ENCODE measurements at places on chromosomes 2 and 18.

DNA sequence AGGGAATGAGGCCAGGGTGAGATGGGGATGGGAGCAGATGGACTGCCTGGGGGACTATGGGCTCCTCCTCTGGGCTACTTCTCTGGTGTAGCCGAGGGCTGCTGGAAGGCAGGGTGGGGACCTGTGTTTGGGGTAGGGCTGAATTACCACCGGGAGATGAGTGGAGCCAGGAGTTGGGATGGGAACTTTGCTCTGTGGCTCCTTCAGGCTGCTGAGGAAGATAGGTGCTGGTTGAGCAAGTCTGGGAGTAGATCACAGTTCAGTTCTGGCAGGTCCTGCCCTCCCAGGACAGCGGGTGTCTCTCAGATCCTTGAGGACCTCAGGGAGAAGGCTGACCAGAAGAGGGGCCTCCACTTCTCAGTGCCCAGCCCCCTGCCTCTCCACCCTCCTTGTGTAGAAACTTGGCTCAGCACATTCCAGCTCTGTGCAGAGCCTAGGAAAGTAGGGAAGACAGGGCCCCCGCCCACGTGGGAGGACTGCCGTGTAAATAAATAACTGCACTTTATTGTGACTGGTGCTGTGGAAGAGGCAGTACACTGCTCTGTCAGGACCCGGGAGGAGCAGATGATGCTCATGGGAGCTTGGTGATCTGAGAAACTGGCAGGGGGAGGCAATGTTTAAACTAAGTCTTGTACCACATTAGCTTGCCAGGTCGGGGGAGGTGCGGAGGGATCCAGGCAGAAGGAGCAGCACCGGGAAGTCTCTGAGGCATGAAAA, 15.3 kb downstream of the TET3 start:
- no peak for DNase-seq

DNA sequence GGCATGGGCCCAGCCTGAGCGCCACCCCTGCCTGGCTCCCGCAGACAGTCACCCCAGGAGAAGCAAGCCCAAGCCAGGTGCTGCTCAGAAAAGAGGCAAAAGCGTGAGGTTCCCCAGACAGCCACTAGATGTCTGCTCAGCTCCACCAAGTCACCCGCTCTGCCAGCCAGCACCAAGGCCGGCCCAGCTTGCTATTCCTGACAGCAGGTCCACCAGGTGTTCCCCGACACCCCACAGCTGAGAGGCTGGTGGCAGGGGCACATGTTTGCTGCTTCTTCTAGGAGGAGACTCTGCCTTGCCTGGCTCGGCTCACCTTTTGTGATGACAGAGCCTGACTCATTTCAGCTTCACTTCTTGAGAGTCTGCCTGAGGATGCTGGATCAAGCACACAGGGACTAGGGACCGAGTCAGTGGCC, 206.7 kb downstream of the MGAT5 start:
- peak; percentile 80 for DNase-seq

DNA sequence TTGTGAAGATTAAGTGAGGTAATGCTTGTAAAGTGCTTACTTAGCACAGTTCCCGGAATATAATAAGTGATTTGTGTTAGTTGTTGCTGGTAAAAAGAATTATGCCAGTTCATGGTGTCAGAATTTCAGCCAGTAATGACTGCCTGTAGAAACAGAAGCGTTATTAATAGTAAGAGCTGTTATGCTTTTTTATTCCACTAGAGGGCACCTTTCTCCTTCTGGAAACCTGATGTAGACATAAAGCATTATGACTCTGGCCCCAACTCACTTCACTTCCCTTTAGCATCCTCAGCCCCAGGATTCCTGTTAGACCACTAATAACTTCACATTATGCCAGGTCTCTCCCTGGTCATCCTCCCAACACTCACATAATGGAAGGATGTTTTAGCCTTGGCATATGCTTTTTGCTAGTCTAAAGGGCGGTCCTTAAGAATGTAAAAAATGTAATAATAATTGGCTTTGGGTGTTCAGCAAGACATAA, 34.9 kb downstream of the C18orf54 start:
- DNase-seq, result peak; percentile 46

- no peak for DNase-seq
Measured at GRCh38 chr2:28350196-28350595, 42.5 kb upstream of the FOSL2 start.

GRCh38 chr2:208183972-208184705, 5.7 kb downstream of the C2orf80 start:
- DNase-seq, result no peak

- DNase-seq, result no peak
Measured at GRCh38 chr2:236576953-236577352, 7.3 kb downstream of the ACKR3 start.

- DNase-seq, result peak; percentile 71
Measured at GRCh38 chr2:231917280-231918066, 8.7 kb downstream of the NPPC start.

GRCh38 chr2:74525717-74526648, at the start of gene DQX1:
Gene DQX1 (minus strand): TSS chr2:74526231. CDS start chr2:74525729, 502 bp downstream.
- DNase-seq, result peak; percentile 67

- no peak for DNase-seq
Measured at GRCh38 chr2:63778391-63778790, 63.3 kb upstream of the UGP2 start.

GRCh38 chr2:26174691-26175465, 2.0 kb downstream of the GAREM2 start:
- DNase-seq, result no peak

- no peak for DNase-seq
Measured at GRCh38 chr2:158650646-158651357, 144.3 kb upstream of the DAPL1 start.

- no peak for DNase-seq
Measured at GRCh38 chr2:168529900-168530561, 74.0 kb downstream of the CERS6 start.

DNA sequence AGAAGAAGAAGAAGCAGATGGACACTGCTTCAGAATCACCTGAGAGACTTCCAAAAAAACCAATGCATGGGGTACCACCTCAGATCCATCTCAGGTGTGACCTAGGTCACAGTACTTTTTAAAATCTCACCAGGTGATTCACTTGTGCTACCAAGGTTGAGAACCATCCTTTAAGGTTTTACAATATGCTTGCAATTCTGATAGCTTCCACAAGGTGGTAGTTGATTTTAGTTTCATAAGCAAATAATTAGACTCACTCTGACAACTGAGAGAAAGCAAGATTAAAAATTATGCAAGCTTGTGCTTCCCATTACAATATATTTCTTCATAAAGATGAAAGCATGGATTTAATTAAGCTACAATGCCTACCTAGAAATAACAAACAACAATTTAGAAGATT, 355.1 kb downstream of the EN1 start:
- DNase-seq, result no peak

- no peak for DNase-seq
Measured at GRCh38 chr18:27378431-27379095, 193.5 kb upstream of the CHST9 start.

- peak; percentile 7 for DNase-seq
Measured at GRCh38 chr2:11466307-11467128, 557 bp upstream of the E2F6 start.

DNA sequence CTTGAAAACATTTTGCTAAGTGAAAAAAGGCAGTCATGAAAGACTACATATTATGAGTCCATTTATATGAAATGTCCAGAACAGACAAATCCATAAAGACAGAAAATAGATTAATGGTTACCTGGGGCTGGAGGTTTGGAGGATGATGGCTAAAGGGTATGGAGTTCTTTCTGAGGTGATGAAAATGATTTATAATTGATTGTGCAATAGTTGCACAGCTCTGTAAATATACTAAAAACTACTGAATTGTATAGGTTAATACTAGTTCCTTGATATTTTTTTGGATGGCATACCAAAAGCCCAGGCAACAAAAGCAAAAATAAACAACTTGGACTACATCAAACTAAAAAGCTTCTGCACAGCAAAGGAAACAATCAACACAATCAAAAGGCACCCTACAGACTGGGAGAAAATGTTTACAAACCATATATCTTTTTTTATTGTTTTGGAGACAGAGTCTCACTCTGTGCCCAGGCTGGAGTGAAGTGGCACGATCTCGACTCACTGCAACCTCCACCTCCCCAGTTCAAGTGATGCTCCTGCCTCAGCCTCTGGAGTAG, 21.5 kb downstream of the SOS1 start:
- DNase-seq, result no peak

GRCh38 chr2:70685771-70686171, 82.2 kb downstream of the ADD2 start:
- DNase-seq, result no peak

DNA sequence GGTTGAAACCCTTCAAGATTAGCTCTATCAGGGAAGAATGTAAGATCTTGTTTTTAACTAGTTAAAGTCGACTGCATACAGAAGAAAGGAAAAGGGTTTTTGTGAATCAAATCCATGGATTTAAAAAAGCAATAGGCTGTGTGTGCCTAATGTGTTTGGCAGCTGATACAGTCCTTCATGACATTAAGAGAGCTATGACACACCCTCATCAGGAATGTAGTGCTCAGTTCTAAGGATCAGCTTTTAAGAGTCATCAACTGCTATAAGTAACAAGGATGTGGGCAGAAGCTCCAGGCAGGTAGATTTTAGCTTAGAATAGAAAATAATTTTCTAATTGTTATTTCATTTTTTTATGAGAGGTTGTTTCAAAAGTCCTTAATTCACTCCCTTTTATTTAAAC, 52.9 kb downstream of the PPP1R1C start:
- peak; percentile 62 for DNase-seq

GRCh38 chr18:13517369-13517768, 209.0 kb downstream of the FAM210A start:
- no peak for DNase-seq

DNA sequence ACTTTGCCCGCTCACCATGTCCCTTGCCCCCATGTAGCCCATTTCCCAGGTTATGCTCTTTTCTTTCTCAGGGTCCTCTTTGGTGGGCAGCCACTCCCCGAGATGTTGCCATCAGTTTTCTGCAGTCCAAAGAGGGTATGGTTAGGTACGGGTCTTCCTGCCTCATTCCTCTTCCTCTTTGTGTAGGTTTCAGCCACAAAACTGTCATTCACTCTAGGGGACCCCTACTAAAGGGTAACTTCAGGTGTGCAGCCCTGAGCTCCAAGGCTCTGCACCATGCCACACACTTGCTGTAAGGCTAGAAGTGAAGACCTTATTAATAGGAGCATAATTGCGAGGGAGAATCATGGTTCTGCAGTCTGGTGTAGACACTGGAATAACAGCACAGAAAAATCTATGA, 99.8 kb upstream of the ZNF397 start:
- DNase-seq, result no peak

DNA sequence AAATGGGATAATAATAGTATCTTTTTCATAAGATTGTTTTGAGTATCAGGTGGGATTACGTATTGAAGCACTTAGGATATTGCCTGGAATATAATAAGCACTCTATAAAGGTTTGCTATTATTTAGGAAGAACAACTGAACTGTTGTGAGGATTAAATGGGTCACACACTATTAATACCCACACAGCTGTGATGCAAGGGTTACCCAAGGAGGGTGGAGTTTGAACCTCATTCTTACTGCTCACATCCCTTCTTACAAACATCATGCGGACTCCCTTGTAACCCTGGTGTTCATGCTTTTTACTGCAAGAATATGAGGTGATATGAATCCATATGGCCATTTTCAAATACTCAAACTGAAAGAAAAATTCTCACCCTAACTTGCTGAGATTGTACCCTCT, 113.5 kb downstream of the KCTD1 start:
- no peak for DNase-seq

Data from SW480 (cell line).